ENCODE measurements at places on chromosomes 4 and X.

GRCh38 chrX:1316527-1316926, 20.1 kb upstream of the IL3RA start:
- no peak for DNase-seq

GRCh38 chr4:151853034-151853433, 92.2 kb upstream of the GATB start:
- DNase-seq: no peak

DNA sequence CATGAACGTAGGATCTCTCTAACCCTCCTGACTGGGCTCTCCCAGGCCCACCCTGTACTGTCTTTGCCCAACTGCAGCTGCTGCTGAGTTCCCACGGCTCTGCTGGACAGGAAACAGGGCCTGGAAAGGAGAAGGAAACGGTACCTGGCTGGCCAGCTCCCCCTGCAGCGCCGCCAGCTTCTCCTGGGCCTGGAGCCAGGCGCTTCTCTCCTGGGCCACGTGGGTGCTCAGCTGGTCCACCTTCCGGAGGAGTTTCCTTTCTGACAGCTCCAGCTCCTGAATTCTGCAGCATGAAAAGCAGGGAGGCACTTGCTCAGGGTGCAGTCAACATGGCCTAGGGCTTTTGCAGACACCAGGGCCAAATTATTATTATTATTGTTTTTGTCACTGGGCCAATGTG, 6.5 kb downstream of the C4orf50 start:
- DNase-seq: no peak

DNA sequence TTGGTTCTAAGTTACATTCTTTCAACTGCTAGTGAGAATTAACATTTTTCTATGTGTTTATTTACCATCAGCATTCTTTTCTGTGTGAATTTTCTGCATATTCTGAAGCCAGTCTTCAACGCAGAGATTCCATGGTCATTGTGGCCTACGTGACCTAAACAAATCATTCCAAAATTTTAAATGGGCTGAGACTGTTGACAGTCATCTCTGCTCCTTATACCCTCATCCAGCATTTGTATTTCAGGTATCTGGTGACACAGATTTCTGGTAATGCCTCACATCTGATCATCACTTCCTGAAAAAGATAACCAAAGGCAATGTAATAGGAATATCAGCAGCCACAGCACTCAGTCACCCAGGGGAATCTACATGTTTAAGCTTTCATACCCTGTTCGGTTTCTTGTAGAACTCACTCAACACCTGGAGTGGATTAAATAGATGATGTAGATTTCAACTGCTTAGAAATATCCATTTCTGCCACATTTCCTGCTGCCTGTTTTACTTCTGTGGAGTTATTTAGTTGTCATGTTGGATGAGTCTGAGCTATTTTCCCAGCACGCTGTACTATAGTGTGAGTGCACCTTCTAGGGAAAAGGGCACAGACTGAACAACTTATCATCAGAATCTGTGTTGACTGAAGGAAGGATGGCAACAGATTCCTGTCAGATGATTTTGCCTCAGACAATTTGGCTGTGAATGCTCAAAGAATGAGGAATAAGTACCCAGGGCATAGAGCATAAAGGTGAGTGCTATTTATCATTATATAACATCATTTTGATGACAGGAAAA, 73.0 kb upstream of the HPGD start:
- DNase-seq: no peak

DNA sequence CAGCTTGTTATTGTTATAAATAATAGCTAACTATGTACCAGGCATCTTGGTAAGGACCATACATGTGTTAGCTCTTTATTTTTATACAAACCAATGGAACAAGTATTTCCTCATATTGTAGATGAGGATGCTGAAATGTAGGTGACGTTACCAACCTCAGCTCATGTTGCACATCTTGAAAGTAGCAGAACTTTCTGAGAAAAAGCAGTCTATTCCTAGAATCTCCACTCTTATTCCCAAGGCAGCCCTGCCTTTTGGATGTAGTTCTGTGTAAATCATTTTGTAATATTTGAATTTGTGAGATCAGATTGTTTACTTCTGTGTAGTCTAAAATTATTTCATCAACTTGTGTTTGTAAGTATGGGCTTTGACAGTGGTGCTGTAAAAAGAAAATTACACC, 5.3 kb downstream of the FHDC1 start:
- DNase-seq: no peak

GRCh38 chr4:174828845-174829701, at the start of gene GLRA3:
TSS of gene GLRA3 (minus strand) at chr4:174829247. CDS start at chr4:174828811, 436 bp downstream.
- DNase-seq: peak; percentile 87

DNA sequence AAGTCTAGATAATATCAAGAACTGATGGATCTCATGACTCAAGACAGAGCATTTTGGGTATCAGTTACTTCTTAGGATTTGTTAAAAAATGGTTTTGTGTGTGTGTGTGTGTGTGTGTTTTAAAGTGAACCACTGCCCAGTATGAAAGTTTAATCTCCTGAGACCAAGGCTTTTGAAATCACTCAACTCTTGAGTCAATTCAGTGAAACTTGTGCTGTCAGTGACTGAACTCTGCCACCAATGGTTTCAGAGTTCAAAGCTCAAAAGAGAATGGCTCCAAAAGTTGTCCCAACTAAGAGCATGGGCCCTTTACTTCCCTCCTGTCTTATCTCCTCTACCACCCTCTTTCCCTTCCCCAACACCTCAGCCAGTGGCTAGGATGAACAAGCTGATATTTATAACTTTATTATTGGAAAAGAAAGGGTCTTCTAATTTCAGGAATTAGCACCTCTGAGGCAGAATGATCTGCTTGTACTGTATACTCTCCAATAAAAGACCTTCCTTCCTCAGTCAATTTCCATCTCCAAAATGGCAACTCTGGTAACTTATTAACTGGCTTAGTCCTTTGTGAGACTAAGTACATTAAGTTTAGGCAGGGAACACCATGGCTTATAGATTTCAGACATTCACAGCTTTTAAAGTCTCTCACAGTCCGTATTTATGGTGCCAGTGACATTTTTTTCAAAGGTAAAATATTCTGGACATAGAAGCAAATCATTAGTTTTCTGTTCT, 152.2 kb downstream of the REPS2 start:
- DNase-seq: no peak

DNA sequence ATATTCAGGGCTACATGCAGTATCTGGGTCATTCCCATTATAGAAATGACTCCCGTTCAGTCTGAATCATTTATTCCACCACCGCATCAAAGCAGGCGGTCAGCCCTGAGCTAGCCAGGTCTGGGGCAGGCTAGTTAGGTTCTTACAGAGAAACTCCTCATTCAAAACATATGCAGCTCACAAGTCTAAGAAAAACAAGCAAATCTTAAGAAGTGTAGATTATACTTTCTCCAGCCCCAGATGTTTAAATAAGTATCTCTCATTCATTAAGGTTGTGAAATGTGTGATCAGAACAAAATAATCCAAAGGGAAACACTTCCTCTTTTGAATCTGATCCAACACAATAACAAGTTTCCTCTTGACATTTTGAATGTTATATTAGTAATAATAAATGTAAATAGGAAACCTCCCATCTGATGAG, 441.9 kb downstream of the INPP4B start:
- peak; percentile 69 for DNase-seq

- DNase-seq: no peak
Measured at GRCh38 chr4:25103418-25103817, 56.8 kb downstream of the SEPSECS start.

DNA sequence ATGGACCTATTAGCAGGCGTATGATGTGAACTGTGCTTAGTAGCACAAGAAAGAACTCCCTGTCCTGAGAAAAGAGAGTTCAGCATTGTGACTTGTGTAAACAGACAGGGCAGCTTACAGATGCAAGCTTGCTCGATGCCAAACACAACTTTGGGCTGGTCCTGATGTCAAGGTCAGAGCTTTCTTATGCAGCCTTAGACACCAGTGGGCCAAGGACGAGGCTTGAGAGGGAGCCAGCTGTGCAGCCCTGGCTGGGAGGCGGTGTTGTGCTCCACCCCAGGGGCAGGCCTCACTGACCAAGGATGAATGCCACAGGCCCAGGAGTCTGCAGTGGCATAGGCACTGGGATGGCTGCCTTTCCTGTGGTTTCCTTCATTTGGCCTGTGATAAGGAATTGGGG, 35.4 kb downstream of the JADE1 start:
- DNase-seq: no peak

DNA sequence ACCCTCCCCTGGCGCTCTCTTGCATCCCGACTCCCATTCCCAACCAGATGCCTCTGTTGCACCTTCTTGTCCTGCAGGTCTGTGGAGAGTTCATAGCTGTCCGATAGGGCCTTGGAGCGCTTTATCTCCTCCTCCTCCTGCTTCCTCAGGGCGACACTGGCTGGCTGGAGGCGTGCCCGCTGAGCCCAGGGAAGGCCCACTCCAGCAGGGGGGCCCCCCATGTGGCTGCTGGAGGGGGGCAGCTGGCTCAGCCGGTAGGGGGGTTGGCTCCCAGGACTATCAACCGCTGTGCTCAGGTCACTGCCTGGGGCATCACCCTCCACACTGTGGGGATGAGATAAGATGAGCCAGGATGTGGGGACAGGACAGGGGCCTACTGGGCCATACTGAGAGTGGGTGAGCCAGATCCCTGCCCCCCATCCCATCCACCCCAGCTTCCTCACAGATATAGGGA, 25.6 kb downstream of the IQSEC2 start:
- no peak for DNase-seq

GRCh38 chr4:186823989-186824388, 100.3 kb upstream of the FAT1 start:
- no peak for DNase-seq

DNA sequence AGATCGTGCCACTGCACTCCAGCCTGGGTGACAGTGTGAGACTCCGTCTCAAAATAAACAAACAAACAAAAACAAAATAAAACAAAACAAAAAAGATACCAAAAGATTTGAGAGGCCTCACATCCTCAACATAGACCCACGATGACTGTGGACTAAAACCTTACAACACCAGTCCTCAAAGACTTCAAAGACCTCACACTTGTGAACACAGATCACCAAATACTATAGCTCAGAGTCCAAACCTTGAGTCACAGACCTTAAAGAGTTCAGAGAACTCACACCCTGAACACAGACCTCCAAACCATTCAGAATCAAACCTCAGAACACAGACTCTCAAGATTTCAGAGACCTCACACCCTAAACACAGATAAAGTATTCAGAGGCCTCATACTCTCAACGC, 12.7 kb upstream of the PAGE4 start:
- no peak for DNase-seq

DNA sequence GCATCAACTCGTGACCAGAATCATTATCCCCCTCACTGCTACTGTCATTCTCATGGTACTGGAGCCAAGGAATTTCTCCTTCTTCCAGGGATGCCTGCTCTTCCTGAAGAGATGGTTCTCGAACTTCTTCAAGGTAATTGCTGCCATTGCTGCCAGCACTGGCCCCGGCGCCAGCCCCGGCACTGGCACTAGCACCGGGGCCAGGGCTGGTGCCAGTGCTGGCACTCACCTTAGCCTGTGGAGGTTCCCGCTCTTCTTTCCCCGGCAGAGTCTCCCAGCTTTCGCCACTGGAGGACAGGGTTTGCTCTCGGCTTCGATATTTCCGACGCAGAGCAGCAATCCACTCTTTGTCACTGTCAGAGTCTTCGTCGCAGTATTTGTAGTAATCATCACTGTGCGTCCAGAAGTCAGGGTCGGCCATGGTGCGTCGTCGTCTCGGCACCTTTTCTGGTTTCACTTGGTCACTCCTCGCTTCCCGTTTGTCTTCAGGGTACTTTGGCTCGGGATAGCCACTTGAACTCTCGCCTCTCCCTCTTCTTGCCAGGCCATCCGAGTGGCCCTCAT, 3.4 kb downstream of the PJA1 start:
- no peak for DNase-seq

GRCh38 chr4:41719417-41719816, 29.1 kb downstream of the PHOX2B start:
- no peak for DNase-seq

DNA sequence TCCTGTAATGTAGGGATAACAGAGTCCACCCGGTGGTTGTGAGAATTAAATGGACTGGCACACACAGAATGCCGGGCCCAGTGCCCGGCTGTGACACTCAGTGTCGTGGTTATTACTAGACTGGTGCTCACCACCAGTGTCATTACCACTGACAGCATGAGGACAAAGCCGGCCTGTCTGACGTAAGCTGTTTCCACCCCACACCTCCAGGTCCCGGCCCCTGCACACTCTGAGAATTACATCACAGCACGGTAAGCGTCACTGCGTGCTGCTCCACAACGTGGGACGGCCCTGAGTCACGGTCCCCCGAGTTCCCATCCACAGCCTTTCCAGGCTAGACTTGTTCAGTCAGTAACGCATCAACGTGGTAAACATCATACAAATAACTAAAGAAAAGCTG, 22.9 kb downstream of the FAT1 start:
- DNase-seq: peak; percentile 80

- no peak for DNase-seq
Measured at GRCh38 chr4:94550352-94550751, 98.6 kb downstream of the PDLIM5 start.

DNA sequence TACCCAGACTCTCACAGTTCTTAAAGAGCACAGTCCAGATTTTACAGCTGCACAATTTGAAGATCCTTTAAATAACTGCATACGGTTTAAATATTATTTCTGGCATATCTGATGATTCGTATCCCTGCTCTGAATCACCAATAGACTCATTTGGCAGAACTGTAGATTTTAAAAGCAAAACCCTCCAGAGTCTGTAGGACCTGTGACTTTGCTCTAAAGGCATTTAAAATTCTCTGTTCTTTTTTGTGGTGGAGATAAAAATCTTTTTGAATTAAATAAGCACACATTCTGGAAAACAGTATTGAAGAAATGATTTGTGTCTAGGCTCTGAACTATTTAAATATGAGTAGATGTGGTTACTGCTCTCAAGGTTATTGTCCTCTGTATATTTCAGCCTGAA, 246.2 kb upstream of the PITX2 start:
- peak; percentile 72 for DNase-seq

- DNase-seq: peak; percentile 2
Measured at GRCh38 chr4:61162116-61162515, 38.0 kb upstream of the ADGRL3 start.

GRCh38 chrX:108494406-108495090, 54.9 kb downstream of the COL4A5 start:
- DNase-seq: peak; percentile 6

GRCh38 chr4:183905593-183906488, 734 bp downstream of the STOX2 start:
- DNase-seq: peak; percentile 73

DNA sequence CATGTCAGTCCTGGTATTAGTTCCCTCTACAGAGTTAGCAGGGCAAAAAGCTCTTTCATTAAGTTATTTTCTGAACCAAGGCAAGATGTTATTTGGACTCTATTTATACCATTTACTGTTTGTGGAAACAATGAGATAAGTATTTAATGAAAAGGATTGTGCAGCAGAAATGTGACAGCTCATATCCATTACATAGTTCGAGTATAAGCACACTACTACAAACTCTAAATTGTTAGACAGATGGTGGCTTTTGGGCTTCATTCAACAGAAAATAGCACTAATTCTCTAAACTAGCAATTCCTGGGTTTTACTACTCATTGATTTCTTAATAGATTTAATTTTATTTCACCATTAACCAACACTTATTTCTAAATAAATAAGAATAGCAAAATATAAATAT, 95.2 kb upstream of the ANK2 start:
- DNase-seq: no peak
